NCI-H1417 treated with DMSO at 0.1 percent for 48 hours (cell line): ENCODE measurements at places on chromosomes 2 and 18.
A peak's percentile ranks its signal among the peaks of the same experiment; 100 is the strongest.

DNA sequence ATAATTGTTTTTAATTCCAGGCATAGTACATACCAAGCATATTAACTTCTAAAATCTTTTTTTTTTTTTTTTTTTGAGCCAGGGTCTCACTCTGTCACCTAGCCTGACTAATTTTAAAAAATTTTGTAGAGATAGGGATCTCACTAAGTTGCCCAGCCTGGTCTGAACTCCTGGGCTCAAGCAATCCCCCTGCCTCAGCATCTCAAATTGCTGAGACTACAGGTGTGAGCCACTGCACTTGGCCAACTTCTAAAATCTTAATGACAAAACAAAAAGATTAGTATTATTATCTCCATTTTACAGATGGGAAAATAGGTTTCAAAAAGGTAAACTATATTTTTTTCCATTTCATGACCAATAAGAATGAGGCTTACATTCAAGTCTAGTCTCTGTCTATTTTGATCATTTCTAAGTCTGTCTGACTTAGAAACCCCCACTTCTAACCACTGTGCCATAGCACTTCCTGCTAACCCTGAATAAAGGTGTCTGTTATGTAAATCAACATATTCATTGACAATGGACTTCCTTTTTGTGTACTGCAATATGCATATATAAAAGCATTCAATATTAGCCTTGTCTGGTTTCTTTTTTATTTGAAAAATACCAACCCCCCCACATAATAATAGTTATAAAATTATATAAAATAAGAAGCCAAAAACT is 28.7 kb upstream of the ZEB2 start:
- no peak for DNase-seq

- DNase-seq, result peak; percentile 53
Observed at GRCh38 chr2:197705121-197705911, at the start of gene MARS2. Gene MARS2, plus strand, starts transcription at chr2:197705369. Its CDS starts 37 bp downstream, at chr2:197705406.

DNA sequence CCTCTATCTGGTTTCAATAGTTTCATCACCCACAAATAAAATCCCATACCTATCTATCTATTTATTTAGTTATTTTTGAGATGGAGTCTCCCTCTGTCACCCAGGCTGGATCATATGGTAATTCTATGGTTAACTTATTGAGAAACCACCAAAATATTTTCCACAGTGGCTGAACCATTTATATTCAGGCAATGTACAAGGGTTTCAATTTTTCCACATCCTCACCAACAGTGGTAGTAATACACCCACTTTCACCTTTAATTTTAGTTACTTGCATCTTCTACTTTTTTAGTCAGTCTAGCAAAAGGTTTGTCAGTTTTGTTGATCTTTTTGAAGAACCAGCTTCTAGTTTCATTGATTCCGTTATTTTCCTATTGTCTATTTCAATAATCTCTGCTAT is 46.1 kb upstream of the PHLPP1 start:
- DNase-seq, result no peak

GRCh38 chr2:241770185-241770935 is 6.3 kb upstream of the GAL3ST2 start:
- DNase-seq, result no peak

DNA sequence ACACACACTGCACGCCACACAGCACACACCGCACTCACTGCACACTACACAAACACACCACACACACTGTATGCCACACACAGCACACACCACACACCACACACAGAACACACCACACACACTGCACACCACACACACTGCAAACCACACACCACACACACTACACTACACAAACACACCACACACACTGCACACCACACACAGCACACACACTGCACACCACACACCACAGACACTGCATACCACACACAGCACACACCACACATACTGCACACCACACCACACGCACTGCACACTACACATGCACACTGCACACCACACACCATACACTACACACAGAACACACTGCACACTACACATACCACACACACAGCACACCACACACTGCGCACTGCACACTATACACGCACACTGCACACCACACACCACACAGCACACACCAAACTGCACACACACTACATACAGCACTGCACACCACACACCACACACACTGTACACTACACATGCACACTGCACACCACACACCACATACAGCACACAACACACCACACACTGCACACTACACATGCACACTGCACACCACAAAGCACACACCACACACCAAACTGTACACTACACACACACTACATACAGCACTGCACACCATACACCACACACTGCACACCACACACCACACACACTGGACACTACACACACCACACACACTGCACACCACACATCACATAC is 59.6 kb downstream of the ASB1 start:
- DNase-seq, result no peak

GRCh38 chr2:72036595-72036994 is 111.1 kb downstream of the CYP26B1 start:
- DNase-seq, result no peak

DNA sequence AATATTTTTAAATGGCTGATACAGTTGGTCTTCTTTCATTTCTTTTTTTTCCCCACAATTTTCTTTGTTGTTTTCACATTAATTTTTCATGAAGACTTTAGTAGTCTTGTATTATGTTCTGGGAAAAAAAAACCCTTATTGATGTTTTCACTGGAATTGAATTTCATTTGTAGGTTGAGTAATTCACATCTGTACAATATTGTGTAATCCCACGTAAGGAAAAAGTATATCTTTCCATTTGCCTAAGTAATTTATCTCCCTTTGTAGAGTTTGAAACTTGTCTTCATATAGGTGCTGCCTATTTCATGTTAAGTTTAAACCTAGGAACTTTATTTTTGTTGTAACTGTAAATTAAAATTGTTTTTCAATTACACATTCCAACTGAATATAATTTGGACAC is 2.0 kb downstream of the DNAJC27 start:
- DNase-seq, result no peak

DNA sequence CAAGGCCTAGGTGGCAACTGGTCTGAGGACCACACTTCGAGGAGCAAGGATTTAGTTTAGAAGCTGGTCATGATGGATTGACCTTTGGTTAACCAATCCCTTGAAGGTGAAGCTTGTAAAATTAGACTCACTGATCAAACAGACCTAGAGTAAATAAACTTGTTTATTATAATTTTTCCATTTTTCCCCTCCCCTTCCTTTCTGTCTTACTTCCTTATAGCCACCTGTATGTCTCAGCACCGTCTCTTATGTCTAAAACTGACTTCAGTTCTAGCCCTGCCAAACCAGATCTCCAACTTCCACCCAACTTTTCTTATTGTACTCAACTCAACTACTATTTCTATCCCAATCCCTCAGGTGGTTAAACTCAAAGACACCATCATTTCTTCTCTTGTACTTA is 92.8 kb upstream of the THOC1 start:
- no peak for DNase-seq

GRCh38 chr2:53422979-53423378 is 344.6 kb upstream of the CHAC2 start:
- DNase-seq, result no peak

DNA sequence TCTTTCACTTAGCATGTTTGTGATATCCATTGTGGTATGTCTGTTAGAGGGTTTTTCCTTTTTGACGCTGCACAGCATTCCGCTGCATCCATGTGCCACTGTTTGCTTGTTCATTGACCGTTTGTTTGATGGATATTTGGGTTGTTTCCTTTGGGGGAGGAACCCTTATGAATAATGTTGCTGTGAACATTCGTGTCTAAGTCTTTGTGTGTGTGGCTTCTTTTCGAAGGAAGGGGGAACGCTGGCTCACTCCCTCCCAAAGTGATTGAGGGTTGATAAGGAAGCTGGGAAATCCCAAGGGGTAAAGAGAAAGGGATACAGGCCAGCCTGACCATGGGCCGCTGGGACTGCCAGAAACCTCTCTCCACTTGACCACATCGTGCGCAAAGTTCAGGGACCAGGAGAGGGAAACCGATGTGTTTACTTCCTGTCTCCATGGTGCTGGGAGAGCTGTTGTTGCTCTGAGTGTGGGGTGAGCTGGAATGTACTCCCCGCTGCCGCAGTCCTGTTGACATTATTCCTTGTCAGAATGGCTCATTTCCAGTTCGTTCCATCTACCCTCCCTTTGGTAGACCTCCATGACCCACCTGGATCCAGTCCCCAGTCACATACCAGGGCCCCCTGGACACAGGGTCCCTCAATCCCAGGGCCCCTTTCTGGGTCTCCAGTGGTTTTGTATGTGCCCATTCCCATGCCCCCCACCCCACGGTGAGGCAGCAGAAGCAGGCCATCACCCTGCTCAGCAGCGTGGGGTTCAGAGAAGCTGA is 39.6 kb downstream of the HS1BP3 start:
- no peak for DNase-seq

- no peak for DNase-seq
Observed at GRCh38 chr18:22468554-22468891, 50.8 kb upstream of the CTAGE1 start.

GRCh38 chr2:221102896-221103688 is 469.0 kb downstream of the EPHA4 start:
- no peak for DNase-seq

GRCh38 chr2:151637271-151637781 is 97.0 kb downstream of the NEB start:
- DNase-seq, result no peak

GRCh38 chr18:75937306-75937705 is 509.8 kb upstream of the SMIM21 start:
- DNase-seq, result no peak

DNA sequence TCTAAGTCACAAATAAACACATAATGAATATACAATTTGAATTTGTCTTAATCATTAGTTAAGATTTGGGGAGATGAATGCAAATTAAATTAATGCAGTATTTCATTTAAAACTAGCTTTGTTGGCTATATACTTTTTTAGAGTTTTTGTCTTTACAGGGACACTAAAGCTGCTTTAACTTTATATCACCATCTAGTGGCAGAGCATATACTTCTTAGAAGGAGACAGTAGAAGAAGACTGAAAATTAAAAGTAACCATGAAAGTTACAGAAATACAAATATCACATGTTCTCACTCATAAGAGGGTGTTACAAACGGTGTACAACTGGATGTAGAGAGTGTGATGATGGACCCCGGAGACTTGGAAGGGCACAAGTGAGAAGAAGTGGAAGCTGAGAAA is 268.3 kb upstream of the NETO1 start:
- peak; percentile 33 for DNase-seq

DNA sequence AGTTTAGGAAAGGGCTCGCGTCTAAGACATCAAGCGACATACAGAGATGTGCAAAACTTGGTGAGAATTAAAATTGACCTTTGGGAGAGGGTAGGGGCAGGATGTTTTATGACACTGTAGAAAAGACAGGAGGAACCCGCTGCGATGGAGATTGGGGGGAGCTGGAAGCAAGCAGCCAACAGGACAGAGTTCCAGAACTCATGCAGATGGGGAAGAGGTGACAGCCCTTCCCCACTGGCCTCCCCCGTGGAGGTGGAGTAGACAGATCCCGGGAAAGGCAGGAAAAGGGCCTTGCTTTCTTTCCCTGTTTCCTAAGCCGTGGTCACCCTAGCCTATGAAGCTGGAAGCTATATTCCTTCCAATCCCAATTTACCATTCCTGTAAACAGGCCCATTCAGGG is 39.1 kb downstream of the ANO7 start:
- no peak for DNase-seq

- no peak for DNase-seq
Observed at GRCh38 chr2:113829761-113830160, 60.1 kb upstream of the ACTR3 start.

DNA sequence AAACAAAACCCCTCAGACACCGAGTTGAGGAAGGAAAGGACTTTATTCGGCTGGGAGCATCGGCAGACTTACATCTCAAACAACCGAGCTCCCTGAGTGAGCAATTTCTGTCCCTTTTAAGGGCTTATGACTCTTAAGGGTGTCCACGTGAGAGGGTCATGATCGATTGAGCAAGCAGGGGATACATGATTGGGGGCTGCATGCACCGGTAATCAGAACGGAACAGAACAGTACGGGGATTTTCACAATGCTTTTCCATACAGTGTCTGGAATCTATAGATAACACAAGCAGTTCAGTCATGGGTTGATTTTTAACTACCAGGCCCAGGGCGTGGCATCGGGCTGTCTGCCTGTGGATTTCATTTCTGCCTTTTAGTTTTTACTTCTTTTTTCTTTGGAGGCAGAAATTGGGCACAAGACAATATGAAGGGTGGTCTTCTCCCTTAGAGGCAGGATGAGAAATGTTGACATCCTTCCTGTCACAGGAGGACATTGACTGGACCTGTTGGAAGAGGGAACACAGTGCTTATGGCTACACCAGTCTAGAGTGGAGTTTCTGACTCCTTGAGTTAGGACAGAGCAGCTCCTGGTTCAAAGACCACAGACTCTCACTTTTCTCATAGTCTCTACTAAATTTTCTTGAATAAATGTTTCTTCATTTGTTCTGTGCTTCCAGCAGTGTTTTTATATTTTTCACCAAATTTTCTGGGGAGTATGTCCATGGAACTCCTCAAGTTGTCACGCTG is 35.8 kb downstream of the SPOPL start:
- DNase-seq, result no peak

DNA sequence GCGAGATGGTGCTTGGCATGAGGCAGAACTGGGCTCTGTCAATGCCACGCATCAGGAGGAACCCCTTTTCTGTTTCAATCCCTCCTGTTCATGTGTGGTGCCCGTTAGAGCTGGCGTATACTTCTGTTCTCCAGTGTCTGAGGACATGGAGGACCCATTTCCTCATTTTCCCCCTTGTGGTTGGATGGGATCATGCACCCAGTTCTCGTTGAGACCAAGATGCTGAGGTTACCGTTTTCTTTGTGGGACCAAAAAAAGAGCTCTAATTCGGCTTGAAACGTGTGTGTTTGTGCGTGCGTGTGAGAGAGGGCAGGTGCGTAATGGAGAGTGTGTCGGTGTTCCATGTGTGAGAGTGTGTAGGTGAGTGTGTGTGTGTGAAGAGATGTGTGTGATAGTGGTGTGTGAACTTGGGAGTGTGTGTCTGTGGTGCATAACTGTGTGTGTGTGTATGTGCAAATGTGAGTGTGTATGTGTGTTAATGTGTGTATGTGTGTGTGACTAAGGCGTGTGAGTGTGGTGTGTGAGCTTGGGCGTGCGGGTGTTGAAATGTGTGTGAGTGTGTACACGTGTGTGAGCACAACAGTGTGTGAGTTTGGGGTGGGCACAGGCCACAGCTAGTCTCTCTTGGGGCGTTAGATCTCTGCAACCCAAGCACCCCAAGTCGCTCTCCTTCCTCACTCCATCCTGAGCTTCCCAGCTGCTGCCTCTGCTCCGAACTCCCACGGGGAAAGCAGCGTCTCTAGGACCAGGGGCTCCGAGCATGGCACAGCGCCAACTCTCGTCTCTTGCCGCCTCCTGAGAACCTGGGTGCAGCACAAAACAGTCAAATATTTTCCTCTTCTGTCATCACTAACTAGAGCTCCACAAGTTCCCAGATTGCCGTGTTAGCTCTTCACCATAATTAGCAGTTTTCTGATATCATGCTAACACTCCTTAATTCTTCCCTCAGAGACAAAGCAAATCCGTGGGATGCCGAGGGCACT is 75.8 kb downstream of the LONRF2 start:
- no peak for DNase-seq

- DNase-seq, result no peak
Observed at GRCh38 chr18:62938487-62938886, 223.1 kb downstream of the PHLPP1 start.

- DNase-seq, result no peak
Observed at GRCh38 chr18:11673560-11673959, 15.5 kb upstream of the GNAL start.
